ENCODE measurements at places on chromosomes 12 and 14. TPM values are rescaled to one million over a fixed set of nuclear protein-coding genes. Genes with fewer than 3 reads are reported as not detected.

RDH16 gene
- total RNA-seq, result 0.66 TPM

PRH2 gene
- not detected for total RNA-seq

RIPK3 gene
- total RNA-seq, result 0.16 TPM

TNFAIP2 gene
- total RNA-seq, result 9.8 TPM

KRT79 gene
- 0.21 TPM for total RNA-seq

Data from GM23338 (cell line).